ENCODE measurements at places on chromosomes 16 and 17.

DNA sequence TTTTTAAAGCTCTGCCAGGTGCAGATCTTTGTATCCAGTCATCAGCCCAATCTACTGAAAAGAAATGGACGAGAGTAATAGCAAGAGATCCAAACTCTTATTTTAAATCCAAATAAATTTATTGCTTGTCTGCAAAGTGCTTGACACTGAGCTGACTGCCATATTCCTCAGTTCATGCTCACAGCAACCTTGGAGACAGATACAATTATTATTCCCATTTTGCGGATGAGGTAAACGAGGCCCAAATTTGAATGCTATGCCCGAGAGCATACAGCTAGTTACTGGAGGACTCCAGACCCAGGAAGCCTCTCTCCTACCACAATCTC lies 620 bp downstream of the NOB1 start:
- no peak for DNase-seq

- DNase-seq = no peak
Observed at GRCh38 chr17:7606280-7606679, 8.4 kb downstream of the FXR2 start.

DNA sequence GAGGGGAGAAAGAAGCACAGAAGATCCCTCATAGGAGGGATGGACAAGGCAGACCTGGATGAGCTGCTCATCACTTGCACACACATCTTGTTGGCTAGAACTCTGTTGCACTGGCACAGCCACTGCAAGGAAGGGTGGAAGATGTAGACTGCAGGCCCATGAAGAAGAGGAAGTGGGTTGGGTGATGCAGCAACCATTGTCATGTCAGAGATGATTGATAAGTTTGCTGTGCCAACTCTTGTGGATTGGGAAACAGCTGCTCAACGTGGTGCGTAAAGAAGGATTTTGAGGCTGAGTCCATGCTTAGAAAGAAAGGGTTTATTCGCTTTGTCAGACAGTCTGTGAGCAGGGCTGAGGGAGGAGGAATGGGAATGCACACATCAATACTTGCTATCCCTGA lies 161.4 kb upstream of the MPHOSPH6 start:
- DNase-seq = no peak

DNA sequence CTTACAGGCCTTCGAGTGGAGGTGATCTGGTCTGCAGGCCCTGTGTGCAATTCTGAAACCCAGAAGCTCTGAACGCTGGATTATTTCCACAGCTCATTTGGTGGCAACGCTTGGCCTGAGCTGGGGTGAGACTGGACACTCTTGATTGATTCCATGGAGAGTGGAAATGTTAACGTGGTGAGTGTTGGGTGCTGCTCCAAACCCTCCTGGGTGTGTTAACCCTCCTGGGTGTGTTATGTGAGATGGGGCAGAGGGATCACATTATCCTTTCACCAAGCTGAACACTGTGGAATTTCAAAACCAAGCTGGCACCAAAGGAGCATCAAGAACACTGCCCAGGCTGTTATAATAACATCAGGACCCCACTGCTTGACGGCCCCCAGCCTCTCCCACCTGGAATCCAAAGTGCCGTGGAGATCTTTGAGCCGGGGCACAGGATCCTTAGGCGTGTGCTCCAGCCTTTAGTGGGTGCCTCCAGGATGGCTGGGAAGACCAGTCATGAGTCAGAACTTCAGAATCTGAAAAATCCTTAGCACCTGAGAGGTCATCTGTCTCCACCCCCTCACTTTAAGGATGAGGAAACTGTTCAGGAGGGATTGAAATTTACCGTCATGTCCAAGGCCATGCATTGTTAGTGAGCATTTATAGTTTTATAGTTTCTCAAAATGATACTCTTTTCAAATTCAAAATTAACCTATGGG lies 75.0 kb downstream of the RPTOR start:
- DNase-seq = no peak

DNA sequence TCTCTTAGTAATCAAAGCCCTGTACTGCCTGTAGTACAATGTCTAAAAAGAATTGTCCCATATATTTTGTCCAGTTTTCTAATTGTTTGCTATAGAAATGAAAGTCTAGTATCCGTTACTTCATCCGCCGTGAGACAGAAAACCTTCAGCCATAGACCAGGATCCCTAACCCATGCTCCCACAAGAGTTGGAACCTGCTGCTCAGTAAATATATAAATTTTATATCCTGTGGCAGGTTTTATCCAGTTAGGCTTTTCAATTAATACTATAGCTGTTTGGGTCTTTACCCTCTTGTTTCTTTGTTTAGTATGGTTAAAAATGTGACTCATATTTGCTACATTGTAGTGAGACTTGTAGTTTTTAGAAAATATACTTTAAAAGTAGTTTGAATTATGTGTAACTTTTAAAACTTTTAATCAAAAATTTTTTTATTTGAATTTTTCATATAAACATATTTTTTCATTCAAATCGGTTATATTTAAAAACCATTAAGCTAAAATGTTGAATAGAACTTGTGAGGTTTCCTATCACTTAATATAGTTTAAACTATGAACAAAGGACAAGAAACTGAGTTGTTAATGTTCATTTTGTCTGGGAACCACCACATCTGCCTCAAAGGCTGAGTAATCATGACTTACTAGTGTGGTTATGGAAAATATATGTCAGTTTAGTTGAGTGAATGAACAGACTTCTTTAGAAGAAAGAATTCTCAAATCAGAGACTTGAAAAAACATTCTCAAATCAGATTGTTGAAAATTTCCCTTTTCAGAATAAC lies 54.8 kb downstream of the VMP1 start:
- no peak for DNase-seq

DNA sequence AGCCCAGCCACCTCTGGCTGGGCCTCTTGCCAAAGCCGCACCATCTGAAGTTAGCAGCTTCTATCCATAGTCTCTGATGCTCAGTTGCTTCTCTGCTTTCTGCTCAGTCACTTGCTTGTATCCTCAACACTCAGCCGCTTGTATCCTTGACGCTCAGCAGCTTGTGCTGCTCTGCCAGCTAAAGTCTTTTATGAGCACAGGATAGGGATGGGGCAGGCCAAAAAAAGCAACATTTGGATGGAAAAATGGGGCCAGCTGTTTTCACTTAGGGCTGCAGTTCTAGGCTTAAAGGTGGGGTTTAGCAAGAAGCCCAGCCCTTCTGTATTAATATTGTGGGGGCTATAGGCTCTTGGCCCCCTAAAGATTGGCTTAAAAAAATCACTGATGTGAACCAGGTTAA lies 739.4 kb downstream of the CDH8 start:
- DNase-seq = no peak

DNA sequence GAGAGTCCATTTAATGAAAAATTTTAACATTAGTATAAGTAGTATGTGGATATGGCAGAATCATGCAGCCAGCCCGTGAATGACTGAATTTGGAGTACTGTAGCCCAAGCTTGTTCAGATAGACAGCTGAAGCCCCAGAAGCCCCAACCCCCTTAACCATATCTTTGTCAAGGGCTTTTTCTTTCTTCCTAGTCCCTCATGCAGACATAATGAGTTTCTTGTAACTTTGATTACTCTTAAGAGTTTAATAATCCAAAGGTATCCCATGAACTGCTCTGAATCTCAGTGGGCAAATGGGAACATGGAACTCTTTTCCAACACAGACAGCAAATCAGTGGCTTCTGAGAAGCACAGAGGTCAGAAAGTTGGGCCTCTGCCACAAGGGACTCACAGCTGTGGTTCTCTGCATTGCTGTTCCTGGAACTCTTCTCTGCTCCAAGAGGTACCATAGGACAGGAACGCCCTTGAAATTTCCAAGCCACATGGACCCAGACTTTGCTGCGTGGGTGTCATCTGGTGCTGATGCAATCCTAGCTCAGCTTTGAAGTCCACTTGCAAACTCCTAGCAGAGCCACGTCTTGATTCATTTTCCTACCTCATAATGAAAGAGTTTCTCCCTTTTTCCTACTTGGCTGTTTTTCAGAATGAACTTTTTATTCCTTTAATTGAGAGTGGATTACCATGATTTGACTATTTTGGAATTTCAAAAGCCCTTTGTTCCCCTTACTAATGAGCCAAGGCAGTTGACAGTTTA lies 18.1 kb downstream of the LYRM1 start:
- no peak for DNase-seq

DNA sequence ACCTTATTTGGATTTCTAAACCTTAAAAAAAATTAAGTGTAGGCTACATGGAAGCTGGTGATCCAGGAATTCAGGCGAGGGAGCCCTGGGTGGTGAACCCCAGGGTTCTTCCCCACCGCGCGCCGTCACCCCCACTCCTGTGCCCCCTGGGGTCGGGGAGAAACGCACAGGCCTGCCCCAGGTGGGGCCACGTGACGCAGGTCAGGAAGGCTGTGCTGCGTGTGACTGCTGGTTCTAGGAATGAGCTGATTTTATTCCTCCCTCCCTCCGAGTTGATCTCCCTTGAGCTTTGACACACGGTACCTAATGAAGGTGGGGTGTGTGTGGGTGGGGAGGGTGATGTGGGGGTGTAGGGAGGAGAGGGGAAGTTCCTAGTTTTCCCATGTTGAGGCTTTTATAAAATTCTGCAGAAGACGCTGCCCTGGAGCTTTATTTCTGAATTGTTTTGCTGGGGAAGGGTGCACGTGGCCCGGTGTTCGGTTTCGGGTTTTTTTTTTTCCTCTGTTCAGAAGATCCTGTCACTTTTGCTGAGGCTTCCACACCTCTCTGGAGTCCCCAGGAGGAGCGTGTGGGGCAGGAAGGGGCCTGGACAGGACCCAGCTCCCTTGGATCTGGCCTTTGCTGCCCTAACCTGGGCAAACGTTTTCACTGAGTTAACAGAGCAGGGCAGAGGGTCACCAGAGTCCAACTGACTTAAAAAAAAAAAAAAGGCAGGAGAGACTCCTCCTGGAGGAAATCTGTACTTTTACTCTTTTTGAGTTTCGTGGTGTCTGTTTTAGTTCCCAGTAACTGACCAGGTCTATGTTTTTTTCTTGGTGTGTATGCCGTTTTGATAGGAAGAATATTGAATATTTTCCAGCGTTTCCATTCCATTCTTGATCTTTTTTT lies 55.8 kb upstream of the GSE1 start:
- DNase-seq = no peak

- no peak for DNase-seq
Observed at GRCh38 chr17:7959503-7960253, 27.7 kb downstream of the CNTROB start.

DNA sequence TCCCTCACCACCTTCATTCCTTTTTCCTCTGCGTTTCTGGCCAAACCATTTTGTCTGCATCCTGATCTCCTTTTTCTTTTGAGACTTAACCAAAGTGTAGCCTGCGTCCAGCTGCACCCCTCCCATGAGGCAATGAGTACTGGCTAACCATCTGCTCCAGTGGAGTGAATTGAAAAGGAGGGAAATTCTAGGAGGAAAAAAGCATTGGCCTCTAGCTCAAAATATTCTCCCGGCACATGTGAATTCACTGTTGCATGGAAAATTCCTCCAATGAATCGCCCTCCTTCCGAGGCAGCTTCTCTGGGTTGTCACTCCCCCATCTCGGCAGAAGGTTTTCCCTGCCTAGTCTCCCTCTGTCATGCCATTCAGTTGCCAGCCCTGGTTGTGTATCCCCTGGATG lies 5.6 kb downstream of the RAP1GAP2 start:
- DNase-seq = no peak

DNA sequence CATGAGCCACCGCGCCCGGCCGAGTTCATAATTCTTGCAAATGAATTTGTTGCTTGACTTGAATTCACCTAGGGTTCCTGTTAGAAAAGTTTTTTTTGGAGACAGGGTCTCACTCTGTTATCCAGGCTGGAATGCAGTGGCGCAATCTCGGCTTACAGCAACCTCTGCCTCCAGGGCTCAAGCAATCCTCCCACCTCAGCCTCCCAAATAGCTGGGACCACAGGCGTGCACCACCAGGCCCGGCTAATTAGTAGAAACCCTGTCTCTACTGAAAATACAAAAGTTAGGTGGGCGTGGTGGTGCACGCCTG lies 99.8 kb downstream of the MYH11 start:
- no peak for DNase-seq

DNA sequence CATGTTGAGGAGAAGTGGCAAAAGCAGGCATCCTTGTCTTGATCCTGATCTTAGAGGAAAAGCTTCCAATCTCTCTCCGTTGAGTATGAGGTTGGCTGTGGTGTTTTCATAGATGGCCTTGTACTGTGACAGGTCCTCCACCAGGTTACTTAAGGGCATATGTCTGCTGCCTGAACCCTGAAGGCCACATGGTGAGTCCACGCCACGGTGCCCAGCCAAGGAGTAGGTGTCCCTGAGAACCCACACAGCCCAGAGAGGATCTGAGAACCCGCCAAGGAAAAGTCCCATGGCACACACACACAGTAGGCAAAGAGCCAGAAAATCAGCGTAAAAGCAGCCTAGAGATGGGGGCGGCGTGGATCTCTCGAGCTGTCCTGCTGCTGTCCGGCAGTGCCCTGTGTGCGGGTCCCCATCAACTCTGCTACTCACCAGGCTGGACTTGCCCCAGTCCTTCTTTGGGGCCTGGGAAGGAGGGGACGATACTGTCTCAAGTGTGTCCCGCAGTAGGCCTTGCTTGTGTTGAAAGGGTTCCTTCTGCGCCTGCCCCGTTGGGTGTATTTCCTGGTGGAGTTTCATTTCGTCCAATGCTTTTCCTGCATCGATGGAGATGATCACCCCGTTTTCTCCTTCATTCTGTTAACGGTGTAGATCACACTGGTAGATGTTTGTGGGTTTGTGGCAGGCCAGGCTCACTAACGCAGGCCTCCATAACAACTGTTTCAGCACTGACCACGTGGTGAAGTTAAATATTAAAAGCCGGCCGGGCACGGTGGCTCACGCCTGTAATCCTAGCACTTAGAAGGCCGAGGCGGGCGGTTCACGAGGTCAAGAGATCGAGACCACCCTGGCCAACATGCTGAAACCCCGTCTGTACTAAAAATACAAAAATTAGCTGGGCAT lies 90.8 kb upstream of the DNAH17 start:
- no peak for DNase-seq

DNA sequence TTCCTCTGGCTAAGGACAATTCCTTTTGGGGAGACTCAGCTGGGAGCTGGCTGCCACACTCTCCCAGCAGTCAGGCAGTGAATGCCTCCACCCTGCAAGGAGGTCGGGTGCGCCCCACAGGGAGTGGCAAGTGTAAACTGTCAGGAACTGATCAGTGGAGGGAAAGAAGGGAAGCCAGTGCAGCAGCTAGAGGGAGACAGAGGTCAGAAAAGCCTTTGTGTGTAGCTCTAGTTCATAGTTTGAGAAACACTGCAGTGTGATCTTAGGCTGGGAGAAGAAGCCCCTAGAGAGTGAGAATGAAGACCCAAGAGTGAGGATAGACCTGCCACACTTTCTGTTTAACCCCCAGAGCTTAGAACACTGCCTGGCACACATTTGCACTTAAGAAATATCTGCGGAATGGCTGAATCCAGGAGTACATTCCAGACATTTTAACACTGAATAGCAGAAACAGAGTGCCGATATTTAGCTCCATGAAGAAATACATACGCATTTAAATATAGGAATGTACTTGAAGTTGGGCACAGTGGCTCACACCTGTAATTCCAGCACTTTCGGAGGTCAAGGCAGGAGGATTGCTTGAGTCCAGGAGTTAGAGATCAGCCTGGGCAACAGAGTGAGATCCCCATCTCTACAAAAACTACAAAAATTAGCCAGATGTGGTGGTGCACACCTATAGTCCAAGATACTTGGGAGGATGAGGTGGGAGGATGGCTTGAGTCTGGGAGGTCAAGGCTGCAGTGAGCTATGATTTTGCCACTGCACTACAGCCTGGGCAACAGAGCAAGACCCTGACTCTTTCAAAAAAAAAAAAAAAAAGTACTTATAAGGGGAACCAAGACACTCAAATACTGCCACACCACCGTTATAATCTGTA lies 11.1 kb upstream of the SLC5A11 start:
- no peak for DNase-seq
